ENCODE measurements at places on chromosomes 4 and X.

DNA sequence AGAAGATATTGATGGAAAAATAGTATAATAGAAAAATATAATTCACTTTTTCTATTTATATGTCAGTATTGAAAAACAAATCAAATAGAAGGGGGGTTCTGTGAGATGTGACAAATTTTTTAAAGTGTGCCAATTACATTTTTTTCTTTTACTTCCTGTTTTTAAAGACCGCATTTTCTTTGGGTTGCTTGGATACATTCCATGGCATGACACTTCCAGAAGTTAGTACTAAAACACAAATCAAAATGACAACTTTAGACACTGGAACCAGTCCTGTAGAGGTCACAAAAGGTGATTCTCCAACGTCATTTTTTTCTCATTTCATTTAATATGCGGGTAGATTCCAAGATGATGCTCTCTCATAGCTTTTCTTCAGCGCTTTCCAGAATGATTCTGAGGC is 116.2 kb upstream of the GNPDA2 start:
- no peak for DNase-seq

DNA sequence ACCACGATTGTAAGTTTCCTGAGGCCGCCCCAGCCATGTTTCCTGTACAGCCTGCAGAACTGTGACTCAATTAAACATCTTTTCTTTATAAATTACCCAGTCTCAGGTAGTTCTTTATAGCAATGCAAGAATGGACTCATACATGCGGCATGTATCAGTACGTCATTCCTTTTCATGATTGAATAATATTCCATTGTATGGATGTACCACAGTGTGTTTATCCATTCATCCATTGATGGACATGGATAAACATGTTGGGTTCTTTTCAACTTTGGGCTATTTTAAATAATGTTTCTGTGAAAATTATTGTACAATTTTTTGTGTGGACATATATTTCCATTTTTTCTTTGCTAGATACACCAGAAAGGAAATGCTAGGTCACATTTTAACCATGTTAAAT is 99.2 kb upstream of the IGSF1 start:
- DNase-seq: no peak

DNA sequence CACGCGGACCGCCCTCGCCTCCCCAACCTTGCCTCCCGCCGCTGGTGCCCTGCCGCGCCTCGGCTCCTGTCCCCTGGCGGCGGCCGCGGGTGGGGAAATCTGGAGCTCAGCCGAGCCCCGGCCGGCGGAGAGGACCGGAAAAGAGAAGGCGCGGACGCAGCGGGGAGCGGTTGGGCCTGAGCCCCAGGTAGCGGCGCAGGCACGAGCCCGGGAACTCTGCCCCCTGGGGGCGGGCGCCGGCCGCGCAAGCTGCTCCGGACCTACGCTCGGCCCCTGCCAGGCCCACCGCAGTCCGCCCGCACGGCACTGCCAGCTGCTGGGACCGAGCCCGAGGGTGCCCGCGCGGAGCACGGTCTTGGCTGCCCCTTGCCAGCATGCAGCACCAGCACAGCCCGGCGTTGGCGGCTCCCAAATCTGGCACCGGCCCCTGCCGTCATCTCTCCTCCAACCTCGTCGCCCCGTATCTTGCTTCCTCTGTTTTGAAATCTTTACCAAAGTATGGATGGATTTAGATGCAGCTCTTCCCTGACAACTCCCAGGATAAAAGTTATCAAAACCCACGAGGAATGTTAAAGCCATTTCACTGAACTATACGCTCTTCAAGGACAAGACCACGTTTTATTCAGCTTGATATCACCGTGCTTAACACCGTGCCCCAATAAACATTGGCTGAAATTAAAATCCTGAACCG is at the start of gene PRSS12:
TSS of gene PRSS12 (minus strand) at position 161 of the 691 bp plus-strand sequence. CDS start 283 bp downstream, outside the sequence.
- DNase-seq: peak; percentile 61

DNA sequence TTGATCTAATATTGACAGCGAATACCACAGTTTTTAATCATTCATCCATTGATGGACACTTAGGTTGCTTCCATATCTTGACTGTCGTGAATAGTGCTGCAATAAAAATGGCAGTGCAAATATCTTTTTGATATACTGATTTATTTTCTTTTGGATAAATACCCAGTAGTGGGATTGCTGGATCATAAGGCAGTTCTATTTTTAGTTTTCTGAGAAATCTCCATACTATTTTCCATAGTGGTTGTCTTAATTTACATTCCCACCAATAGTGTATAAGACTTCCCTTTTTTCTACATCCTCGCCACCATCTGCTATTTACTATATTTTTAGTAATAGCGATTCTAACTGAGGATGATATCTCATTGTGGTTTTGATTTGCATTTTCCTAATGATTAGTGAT is 100.1 kb downstream of the SMARCA1 start:
- no peak for DNase-seq

Data from erythroblast (primary cell).